Effector memory CD8-positive, alpha-beta T cell (primary cell): ENCODE measurements at places on chromosomes 16 and 17.

DNA sequence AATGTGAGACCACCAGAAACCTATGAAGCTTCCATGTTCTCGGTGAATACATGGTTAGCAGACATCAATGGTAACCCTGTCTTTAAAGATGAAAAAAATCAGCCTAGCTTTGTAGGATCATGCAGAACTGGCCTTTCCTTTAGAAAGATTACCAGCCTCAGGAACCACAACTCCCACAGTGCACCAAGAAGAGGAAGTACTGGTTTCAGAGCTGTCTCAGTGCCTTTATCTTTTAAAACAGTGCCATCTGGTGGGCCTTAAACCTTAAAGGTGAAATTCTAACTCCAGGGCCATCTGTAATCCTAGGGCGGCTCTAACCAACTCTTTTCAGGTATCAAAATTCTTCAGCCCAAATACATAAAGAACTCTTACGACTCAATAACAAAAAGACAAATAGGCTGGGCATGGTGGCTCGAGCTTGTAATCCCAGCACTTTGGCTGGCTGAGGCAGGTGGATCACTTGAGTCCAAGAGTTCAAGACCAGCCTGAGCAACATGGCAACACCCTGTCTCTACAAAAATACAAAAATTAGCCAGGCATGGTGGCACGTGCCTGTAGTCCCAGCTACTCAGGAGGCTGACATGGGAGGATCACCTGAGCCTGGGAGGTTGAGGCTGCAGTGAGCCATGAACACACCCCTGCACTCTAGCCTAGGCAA is 5.4 kb downstream of the ATPAF2 start:
- peak; percentile 53 for DNase-seq

GRCh38 chr16:83453977-83454376 is 353.8 kb upstream of the HSBP1 start:
- no peak for DNase-seq

DNA sequence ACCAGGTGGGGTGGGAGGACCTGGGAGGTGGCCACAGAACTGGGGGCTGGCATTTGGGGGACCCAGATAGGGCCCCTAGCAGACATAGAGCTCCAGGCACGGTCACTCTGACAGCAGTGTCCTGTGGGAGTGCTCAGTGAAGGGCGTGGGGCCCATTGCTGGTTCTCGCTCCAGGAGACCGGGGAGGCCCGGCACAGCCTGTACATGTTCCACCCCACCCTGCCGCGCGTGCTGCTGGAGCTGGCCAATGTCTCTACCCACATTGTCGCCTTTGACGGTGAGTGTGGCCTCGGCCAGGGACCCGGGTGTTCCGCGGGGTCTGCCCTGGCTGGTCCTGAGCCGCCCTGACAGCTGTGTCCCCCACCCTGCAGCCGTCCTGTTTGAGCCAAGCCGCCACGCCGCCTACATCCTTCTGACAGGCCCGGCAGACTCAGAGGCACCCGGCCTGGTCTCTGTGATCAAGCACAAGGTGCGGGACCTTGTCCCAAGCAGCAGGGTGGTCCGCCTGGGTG is 11.2 kb downstream of the RGS11 start:
- DNase-seq, result no peak

- DNase-seq, result no peak
Observed at GRCh38 chr16:85123891-85124635, 11.8 kb upstream of the CIBAR2 start.

DNA sequence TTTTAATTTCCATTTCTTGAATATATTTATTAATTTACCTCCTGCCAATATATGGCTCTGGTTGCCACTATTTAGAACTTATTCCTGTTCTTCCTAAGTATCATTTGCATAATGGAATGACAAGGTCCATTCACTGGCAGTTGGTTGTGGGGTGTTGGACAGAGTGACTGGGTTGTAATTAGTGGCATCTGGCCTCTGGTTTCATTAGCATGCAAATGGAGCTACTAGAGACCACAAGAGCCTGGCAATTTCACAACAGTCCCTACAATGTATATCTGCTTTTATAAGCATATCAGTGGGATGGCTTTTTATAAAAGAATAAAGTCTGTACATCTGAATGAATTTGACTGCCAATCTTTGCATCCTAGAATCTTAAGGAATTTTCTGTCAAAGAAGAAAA is 1030.9 kb upstream of the CDH8 start:
- DNase-seq, result no peak

- no peak for DNase-seq
Observed at GRCh38 chr17:58184986-58185761, 7.4 kb upstream of the EPX start.

- DNase-seq, result no peak
Observed at GRCh38 chr17:60311936-60312335, 80.0 kb downstream of the USP32 start.

- DNase-seq, result no peak
Observed at GRCh38 chr16:2428051-2428783, 1.0 kb upstream of the CCNF start.
